IgD-negative memory B cell (primary cell): ENCODE measurements at places on chromosomes 12 and 14. TPM values are rescaled to one million over a fixed set of nuclear protein-coding genes. Genes with fewer than 3 reads are reported as not detected.

Gene MARCHF9
- 11.9 TPM for polyA plus RNA-seq

Gene FAM181A
- not detected for polyA plus RNA-seq

Gene CIT
- not detected for polyA plus RNA-seq

Gene SLC7A8
- polyA plus RNA-seq: 0.25 TPM

Gene DDX51
- polyA plus RNA-seq: 8.9 TPM

Gene AVPR1A
- polyA plus RNA-seq: not detected

Gene SYCP3
- 0.33 TPM for polyA plus RNA-seq

Gene POTEM
- not detected for polyA plus RNA-seq

Gene MMP19
- not detected for polyA plus RNA-seq

Gene ADIPOR2
- 2.9 TPM for polyA plus RNA-seq

Gene RNU4-1
- not detected for polyA plus RNA-seq

Gene SLC6A15
- polyA plus RNA-seq: not detected

Gene SCN8A
- 0.85 TPM for polyA plus RNA-seq

Gene TAS2R43
- not detected for polyA plus RNA-seq

Gene AICDA
- polyA plus RNA-seq: 2.1 TPM

Gene PLBD2
- 7.1 TPM for polyA plus RNA-seq

Gene KIF5A
- polyA plus RNA-seq: not detected

Gene PRH2
- polyA plus RNA-seq: not detected

Gene EGLN3
- polyA plus RNA-seq: 0.60 TPM

Gene NKX2-1
- polyA plus RNA-seq: not detected

Gene HOXC10
- not detected for polyA plus RNA-seq

Gene CLEC1B
- polyA plus RNA-seq: not detected

Gene FGF6
- not detected for polyA plus RNA-seq

Gene GLIPR1L1
- not detected for polyA plus RNA-seq

Gene CPNE6
- polyA plus RNA-seq: not detected

Gene SRSF9
- polyA plus RNA-seq: 204 TPM

Gene DACT1
- polyA plus RNA-seq: 0.25 TPM

Gene TAS2R42
- not detected for polyA plus RNA-seq

Gene C1S
- polyA plus RNA-seq: not detected

Gene PLBD1
- polyA plus RNA-seq: 1.4 TPM

Gene PRKAB1
- polyA plus RNA-seq: 53.8 TPM

Gene ARHGEF25
- polyA plus RNA-seq: not detected

Gene ARHGDIB
- polyA plus RNA-seq: 2,289 TPM

Gene WNT1
- polyA plus RNA-seq: 0.19 TPM

Gene LRTM2
- polyA plus RNA-seq: not detected

Gene SLC5A8
- polyA plus RNA-seq: not detected

Gene ZC2HC1C
- 3.1 TPM for polyA plus RNA-seq

Gene RFLNA
- polyA plus RNA-seq: not detected

Gene NEUROD4
- polyA plus RNA-seq: not detected

Gene MYO1A
- polyA plus RNA-seq: not detected

Gene BCL2L2
- 0.65 TPM for polyA plus RNA-seq

Gene NFE2
- polyA plus RNA-seq: 0.44 TPM
